Stimulated activated CD8-positive, alpha-beta memory T cell treated with anti-CD3 and anti-CD28 coated beads, Interleukin-15, amount 100 ng/mL, for 48 hours (primary cell): ENCODE measurements at places on chromosomes 3 and 15.

DNA sequence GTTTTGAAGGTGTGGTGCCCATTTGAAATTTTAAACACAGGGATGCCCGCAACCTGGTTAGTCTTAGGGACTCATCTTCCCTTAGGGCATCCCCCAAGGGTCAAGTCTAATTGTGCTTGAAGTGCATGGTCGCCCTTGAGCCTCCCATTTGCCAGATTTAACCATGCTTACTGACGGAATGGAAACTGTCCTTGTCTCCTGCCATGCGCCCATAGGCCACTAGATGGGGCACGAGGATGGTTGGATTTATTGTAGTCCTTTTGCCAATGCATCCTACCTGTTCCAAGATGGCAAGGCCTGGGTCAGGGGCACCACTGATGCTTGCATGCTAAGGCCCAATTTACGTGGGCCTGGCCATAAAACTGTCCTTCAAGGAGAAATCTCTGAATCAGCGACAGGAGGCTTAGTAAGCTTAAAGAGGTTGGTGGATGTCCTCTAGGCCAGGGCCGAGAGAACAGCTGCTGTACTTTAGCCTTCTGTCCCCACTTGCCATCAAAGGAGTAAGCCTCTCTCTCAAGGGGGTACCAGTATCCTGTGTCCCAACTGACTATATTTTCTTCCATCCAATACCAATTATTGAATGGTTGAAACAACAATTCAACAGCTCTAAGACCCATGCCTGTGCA, 355.4 kb downstream of the OTOL1 start:
- peak; percentile 12 for DNase-seq

GRCh38 chr3:13548696-13549622, at the start of gene FBLN2:
FBLN2 (plus strand) TSS chr3:13549125; CDS start chr3:13570356, 21,231 bp downstream.
- DNase-seq: no peak

GRCh38 chr3:74766405-74766804, 151.9 kb upstream of the CNTN3 start:
- DNase-seq: no peak

DNA sequence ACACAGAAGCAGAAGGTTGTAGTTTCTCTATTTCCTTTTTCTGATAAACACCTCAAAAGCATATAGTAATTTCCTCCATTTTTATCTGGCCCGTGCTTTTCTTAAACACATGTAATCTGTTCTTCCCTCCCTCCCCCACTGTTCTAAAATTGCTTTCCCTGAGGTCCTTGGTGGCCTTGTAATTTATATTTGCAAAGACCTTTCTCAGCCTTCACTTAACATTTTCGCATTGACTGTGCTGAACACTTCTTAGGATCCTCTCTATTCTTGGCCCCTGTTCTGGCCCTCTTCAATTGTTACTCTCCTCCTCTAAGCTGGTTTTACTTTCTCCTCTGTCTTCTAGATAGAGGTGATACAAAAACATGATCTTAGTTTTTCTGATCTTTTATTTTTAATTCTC, 28.3 kb downstream of the GAP43 start:
- no peak for DNase-seq

DNA sequence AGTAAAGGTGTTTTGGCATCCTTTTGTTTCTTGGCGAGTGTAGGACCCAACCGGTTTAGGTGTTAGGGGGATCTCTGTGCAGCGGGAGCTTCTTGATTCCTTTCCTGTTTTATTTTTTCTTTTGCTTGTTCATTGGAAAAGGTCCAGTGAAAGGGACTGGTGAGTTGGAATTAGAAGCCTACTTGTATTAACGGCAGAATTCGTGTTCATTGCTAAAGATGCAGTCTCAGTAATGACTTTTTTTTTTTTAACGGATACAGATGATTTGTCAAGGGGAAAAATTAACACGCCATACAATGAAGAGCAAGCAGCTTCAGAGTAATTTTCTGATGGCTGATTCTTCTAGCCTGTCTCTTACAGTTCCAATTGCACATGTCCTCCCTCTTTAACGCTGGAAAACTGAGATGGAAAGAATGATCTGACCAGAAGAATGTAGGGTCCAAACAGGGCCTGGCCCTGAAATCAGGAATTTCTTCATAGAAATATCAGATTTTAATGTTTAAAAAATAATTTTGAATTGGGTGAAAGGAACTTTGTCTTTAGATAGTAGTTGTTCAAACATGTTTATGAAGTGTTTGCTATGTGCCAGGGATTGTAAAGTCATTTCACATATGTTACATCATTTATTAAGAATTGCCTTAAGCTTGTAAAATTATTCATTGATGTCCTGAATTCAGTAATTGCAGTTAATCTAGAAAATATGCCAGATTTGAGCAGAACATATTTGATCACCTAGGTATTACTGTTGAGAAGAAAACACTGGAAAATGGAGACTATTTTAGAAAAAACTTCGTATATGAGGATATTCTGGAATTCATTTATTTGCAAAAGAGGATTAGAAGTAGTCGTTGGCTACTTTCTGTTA, 1.4 kb downstream of the MAPK6 start:
- no peak for DNase-seq

- no peak for DNase-seq
Measured at GRCh38 chr15:34621675-34622074, 38.2 kb upstream of the GOLGA8B start.

GRCh38 chr3:127143172-127143571, 49.8 kb upstream of the PRR23E start:
- DNase-seq: no peak

DNA sequence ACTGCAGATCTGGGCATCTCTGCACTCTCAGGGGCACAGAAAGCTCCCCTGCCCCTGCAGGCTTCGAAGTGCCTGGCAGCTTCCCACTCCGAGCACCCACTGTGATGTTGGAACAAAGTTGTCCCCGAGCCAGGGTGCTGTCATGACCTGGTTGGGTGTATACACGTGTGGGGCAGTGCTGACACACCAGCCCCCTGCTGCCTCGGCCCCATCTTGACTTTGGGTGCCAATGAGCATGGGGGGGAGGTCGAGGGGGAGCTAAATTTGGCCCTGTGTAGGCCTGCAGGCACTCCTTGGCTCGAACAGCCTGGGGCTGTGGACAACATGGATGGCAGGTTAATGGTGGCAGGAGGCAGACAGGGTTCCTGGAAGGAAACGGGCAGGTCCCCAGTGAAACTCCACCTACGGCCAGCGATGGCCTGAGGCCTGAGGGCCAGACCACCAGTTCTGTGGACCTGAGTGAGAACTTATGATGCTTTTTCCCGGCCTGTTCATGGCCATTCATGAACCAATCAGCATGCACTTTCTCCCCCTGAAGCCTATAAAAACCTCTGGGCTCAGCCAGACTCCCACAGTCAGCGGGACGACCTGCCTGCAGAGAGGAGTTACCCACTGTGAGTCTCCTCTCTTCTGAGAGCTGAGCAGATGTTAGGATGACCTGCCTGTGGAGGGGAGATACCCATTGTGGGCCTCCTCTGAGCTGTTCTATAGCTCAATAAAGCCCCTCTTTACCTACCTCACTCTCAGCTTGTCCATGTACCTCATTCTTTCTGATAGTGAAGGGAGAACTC, 1029.1 kb upstream of the GBE1 start:
- DNase-seq: no peak

DNA sequence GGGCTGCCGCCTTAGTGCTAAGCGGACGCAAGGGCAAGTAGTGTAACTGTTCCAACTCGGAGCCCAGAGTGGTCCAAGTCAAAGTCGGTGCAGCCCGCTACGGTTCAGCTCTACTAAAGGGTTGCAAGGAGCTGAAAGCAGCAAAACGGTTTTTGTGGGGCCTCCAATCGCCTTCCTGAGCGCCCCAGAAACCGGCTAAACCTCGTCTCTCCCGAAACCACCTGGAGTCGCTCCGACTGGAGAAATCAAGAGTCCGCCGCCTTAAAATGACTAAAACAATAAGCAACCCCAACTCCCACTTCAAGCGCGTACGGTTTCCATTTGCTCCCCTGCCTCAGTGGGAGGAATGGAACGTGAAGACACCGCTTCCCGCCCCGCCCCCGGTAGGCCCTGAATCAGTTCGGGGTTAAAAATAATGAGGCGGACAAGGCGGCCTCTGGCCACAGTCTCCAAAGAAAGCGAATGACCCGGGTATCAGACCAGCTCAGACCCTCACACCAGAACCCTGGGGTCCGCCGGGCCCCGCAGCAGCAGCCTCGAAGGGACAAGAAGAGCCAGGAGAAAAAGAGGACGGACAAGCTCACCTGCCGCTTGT, 401 bp downstream of the SEC11A start:
- DNase-seq: no peak

DNA sequence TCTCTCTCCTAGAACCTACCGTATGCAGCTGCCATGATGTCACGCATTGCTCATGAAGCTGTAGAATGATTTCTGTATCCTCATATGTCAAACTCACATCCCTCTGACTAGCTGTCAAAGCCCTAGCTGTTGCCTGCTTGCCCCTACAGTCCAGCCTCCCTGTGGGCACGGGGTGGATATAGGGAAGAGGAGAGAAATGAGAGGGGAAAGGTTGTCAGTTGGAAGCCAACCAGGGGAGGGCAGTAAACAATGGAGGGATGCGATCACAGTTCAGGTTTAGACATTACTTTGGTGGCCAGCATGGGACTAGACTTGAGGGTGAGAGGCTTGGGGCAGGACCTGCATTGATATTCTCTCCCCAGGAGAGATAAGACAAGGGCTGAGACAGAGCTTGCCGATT, 1.7 kb upstream of the HDGFL3 start:
- DNase-seq: no peak

DNA sequence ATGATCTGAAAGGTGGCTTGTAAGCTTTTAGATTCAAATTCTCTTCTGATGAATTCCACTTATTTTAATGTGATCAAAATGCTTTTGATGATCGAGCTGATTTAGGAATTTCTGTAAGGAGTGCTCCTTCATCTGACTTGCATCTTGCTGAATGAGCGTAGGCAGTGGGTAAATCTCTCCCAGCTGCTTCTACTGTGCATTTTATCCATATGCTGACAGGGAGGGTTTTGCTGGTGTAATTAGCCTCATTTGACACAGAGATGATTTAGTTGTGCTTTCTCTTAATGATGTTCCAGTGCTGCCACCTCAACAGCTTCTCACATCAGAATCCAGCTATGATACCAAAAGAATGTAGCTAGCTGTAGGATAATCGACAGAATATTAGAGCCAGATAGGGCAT, 3.8 kb upstream of the LMOD3 start:
- DNase-seq: no peak

GRCh38 chr3:101665851-101666250, 11.1 kb downstream of the ZBTB11 start:
- DNase-seq: no peak

DNA sequence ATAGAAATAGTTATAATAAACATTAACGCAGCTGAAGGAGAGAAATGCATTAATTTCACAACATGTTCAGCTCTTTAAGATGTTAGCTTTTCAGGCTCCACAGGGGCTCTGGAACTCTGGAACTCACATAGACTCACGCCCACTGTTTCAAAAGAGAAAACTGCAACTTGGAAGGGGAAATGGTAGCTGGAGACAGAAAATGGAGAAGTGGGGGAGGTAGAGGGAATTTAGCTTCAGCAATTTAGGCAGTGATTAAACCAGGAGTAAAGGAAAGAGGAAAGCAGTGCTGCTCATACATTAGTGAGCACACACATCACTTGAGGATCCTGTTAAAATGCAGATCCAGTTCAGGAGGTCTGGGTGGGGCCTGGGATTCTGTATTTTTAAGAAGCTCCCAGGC, 274.8 kb upstream of the TRIM42 start:
- DNase-seq: no peak

DNA sequence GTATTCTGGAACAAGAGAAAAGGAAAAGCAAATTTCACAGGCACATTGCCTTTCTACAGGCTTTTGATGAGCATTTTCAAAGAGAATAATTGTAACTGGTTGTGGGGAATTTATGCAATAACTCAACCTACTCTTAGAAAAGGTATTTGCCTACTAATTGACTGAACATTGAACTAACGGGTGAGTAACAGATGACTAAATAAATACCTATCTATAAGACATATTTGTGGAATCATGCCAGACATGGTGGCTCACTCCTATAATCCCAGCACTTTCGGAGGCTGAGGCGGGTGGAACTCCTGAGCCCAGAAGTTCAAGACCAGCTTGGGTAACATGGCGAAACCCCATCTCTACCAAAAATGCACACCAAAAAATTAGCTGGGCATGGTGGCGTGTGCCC, 367.7 kb downstream of the CGGBP1 start:
- DNase-seq: no peak

DNA sequence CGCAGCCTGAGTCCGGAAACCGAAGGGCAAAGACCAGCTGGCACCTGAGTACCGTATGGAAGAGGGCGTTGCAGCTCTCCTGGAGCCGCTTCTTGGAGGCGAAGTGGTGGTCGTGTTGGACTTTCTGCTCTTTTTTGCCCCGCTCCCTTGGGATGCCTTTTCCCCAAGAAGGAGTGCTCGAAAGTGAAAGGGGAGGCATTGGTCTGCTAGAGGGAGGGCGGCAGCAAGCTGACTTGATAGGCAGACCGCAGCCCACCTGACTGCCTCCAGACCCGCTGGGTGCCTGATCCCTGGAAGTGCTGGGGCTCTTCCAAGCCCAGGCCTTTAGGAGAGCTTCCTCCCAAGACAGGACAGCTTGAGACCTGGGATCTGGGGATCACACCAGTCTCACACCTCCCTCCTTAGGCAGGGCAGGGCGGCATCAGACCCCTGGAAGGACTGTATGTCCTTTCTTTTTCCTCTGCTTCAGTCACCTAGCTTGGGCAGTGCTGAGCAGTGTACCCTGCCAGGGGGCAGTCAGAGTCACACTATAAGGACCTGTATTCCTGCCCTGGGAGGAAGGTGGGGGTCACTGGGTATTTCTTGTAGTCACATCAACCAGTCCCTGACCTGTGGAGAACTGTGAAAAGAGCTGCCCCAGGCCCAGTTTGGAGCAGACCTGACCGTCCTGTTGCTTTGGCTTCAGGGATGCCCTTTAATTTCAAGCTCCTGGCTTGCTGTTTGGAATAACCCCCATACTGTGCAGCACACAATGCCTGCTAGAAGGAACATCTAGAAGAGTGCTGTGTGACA, 2.1 kb downstream of the ACVR2B start:
- DNase-seq: no peak

DNA sequence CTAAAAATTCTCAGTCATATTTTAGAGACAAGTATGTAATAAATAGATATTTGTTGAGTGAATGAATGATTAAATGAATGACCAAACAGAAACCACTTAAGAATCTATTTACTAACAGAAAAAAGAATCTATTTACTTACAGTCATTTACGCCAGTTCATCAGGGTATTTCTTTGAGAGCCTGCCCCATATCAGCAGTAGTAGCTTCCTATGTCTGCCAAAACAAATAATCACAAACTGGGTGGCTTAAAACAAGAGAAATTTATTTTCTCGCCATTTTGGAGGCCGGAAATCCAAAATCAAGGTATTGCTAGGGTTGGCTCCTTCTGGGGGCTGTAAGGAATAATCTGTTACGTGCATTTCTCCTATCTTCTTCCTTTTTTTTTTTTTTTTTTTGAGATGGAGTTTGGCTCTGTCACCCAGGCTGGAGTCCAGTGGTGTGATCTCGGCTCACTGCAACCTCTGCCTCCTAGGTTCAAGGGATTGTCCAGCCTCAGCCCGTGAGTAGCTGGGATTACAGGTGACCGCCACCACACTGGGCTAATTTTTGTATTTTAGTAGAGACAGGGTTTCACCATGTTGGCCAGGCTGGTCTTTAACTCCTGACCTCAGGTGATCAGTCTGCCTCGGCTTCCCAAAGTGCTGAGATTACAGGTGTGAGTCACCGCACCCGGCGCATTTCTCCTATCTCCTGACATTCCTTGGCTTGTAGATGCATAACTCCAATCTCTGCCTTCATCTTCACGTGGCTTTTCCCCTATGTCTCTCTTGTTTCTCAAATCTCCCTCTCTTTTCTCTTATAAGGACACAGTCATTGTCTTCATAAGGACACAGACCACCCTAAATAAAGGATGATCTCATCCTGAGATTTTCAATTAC, 65.2 kb upstream of the SPPL2A start:
- no peak for DNase-seq
